ENCODE measurements at places on chromosomes 6 and 20.
A peak's percentile ranks its signal among the peaks of the same experiment; 100 is the strongest.

- no peak for DNase-seq
Measured at GRCh38 chr6:24864343-24864742, 65.6 kb upstream of the ARMH2 start.

- no peak for DNase-seq
Measured at GRCh38 chr20:5667705-5668528, 82.3 kb upstream of the SHLD1 start.

DNA sequence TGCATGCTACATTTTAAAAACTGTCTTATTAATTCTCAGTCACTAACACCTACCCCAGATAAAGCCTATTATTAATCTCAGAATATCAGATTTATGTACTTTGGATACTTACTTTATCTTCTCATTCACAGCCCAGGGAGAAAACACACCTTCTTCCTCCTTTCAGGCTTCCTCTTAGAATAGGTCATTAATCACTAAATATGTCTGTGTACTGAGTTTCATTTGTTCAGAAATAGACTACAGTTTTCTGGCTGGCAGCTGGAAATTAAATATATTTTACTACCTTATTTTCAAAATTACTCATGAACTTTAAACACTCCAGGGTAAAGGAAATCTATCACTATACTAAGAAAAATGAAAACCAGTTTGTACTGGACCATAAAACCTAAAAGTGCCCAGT is 147.7 kb upstream of the DST start:
- no peak for DNase-seq

DNA sequence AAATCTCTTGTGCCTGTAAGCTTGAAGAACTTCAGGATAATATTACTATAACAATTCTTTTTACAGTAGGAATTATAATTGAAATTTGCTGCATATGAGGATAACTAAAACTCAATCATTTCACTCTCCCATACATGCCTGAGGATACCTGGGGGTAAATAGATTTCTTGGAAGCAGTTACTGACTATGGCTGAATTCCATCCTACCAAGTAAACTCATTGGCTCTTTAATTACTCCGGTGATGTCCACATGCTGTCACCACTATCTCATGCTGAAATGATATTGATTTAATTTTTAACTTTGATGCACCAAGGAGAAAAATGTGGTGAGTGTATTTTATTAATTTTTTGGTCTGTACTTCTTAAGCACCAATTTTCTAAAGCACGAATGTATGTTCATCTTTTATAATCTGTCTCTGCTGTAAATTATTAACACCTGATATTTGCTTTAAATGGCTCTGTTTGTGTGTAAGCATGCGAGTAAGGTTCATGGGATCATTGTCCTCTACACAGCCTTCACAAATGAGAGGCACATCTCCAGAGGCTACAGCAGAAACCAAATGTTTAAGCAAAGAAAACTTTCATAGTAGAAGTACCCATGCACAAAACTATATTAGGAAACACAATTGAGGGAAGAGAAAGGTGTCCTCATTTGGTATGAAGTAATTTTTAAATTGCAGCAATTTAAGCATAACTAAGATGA is 164.2 kb upstream of the POU3F2 start:
- DNase-seq: no peak

- DNase-seq: no peak
Measured at GRCh38 chr6:38305995-38306681, 333.6 kb downstream of the BTBD9 start.

DNA sequence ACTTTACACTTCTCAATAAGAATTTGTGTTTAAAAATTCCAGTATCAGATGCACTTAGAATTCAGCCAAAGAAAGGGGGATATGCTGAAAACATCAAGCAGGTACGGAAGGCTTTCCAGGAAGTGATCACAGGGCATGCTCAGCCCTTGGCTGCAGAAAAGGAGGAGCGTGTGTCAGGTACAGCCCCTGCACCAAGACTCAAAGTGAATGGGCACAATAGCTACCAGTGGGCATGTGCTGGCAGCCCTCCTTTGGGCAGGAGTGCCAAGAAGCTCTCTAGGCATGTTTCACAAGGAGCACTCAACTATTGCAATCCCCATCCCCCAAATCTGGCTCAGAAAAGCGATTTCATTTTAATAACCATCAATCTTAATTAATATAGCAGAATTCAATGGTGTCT is 298.8 kb downstream of the GMDS start:
- DNase-seq: no peak

GRCh38 chr6:13629459-13630116 is 14.5 kb downstream of the NOL7 start:
- no peak for DNase-seq

DNA sequence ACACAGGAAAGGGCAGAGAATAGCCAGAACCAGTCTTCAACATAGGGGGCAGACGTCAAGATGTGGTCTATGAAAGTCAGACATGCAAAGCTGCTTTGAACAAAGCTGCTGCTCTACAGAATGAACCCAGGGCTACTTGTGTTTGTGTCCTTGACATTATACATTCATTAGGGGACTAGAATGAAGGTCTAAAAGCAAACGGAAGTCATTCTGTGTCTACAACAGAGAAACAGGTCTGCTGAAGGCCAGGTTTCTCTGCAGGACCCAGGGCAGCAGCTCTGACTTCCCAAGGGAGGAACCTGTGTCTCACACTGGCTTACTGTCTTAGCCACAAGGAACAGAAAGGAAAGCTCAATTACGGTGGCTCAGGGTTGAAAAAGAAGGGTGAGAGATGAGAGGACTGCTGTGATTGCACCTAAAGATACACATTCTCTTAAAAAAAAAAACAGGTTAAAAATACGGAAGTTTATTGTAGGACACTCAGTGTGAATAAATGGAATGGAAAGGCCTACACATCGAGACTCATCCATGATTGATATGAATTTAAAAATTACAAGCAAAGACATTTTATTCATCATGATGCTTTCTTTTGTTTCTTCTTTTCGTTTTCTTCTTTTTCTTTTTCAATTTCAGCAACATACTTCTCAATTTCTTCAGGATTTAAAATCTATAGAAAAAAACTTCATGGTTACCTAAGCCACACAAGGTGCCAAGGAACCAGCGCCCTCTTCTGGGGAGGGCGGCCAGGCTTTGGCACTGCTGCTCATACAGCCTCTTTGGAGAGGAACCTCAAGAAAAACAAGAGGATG is 6.7 kb downstream of the PSMA7 start:
- DNase-seq: no peak

DNA sequence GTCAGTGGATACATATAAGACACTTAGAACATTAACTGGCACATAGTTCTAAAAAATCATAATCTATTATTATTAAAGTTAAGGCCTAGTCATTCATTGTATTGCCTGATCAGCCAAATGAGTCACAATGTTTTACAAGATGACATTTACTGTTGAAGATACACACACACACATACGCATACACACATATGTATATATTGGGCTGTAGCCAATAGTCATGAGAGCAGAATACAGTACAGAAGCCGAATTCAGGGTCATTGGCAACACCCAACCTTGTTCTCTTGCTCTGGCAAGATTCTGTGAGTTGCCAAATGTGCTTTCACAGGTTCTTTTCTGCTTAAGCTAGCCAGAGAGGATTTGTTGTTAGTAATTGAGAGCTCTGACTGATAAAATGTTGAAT is 922.8 kb upstream of the MAP3K7 start:
- DNase-seq: no peak

GRCh38 chr6:48985025-48985424 is 478.0 kb downstream of the MMUT start:
- no peak for DNase-seq

DNA sequence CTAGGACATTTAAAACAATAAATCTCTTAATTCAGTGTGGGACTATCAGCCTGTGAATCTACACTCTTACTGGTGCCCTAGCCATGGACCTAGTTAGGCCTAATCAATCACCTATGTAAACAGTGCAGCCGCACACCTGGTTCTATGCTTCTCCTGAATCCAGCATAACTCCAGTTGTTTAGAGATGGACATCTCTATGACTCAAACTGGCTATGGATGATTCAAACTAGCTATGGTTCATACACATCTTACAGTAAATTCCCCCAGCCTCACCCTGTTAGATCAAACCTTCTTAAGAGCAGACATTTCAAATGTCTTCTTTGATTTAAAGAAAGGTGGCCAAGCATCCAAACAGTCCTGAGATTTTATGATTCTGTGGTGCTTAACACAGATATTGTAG is 34.7 kb downstream of the SLC35B3 start:
- DNase-seq: no peak

- no peak for DNase-seq
Measured at GRCh38 chr6:136365776-136366354, 76.2 kb upstream of the BCLAF1 start.

GRCh38 chr6:167647306-167647705 is 179.4 kb upstream of the AFDN start:
- DNase-seq: no peak

GRCh38 chr20:46207793-46208192 is 89.7 kb downstream of the CD40 start:
- no peak for DNase-seq

DNA sequence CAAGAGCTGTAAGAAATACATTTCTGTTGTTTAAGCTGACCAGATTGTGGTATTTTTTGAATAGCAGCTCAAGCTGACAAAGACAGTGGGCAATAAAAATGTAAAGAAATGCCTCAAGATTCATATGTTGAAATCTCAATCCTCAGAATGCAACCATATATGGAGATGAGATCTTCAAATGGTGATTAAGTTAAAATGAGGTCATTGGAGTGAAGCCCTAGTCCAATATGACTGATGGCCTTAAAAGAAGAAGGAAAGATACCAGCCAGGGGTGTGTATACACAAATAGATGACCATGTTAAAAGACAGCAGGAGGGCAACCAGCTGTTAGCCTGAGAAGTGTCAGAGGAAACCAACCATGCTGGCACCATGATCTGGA is 7.1 kb upstream of the DDO start:
- no peak for DNase-seq

DNA sequence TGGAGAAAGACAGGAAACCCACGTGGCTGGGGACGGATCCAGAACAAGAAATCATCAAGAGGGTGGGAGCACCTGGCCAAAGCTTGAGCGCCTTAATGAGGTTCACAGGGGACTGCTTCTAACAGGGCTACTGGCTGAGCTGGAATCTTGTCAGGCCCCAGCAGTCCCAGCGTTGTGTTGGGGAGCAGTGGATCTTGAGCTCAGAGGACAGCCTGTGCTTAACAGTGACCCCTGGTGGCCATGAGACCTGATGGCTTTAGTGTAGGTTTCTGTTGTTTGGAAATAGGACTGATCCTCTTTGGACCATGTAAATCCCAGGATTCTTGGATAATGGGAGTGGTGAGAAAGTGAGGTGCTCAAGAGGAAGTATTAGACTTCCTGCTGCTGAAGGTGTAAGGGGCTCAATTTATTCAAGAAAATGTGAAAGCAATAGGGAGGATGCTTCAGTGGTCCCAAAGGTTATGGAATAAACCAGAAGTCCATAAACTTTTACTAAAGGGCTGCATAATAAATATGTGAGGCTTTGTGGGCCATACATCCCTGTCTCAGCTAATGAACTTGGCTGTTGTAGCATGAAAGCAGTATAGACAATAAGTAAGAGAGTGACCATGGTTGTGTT is 216.2 kb downstream of the NFATC2 start:
- peak; percentile 6 for DNase-seq

- no peak for DNase-seq
Measured at GRCh38 chr6:106188104-106188794, 102.1 kb downstream of the PRDM1 start.

- DNase-seq: no peak
Measured at GRCh38 chr6:125612345-125612846, 137.0 kb upstream of the HEY2 start.

- DNase-seq: no peak
Measured at GRCh38 chr6:149856256-149856994, 7.7 kb downstream of the LRP11 start.

DNA sequence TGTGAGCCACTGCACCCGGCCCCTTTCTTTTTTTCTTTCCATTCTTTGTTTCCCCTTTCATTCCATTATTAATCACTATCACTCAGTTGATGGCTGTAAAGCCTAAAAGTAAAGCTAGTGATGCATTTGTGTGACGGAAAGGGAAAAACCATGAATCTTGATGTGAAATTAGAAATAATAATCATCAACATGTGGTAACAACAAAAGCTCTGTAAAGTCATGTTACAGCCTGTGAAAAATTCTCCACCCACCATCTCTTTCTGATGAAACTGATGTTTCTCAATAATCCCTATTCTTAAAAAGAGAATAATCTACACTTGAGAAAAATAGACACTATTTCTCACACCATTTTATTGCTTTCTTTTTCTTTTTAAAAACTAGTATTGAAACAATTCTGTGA is 80.0 kb downstream of the CRYBG1 start:
- no peak for DNase-seq

- DNase-seq: no peak
Measured at GRCh38 chr20:50320901-50321796, 130.5 kb downstream of the CEBPB start.

GRCh38 chr6:39389484-39389767 is 66.9 kb upstream of the KCNK16 start:
- DNase-seq: no peak

DNA sequence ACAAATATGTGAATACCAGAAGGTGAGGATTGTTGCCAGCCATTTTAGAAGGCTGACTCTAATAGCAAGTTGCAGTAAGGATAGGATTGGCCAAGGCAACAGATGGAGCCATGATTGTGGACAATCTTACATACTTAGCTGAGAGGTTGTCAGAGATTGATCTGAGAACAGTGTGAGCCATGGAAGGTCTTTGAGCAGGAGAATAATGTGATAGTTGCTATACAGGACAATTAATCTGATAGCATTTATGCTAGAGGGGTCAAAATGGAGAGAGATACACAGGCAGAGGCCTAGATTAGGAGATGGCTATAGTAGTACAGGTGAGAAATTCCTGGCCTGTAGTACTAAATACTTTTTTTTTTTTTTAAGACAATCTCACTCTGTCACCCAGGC is 23.8 kb downstream of the PPARD start:
- no peak for DNase-seq

DNA sequence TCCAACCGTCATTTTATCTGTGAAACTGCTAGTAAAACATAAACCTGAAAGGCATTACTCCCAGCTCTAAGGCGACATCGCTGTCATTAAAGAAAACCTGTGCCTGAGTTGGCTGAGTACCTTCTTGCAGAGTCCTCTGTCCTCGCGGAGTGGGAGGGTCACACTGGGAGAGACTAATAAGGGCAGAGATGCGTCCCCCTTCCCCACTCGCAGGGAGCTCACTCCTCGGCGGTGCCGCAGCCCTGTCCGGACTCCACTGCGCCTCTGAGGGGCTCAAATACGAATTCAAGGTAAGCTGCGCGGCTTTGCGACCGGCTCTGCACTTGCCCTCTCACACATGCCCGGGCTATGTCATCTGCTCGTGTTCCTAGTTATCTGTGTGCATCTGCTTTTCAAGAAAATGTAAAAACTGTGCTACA is at the start of gene COL19A1:
Gene COL19A1, plus strand, starts transcription at position 206 of the 419 bp plus-strand sequence. CDS start 13,012 bp downstream, outside the sequence.
- DNase-seq: no peak

- no peak for DNase-seq
Measured at GRCh38 chr6:33714385-33715040, 3.0 kb upstream of the UQCC2 start.

DNA sequence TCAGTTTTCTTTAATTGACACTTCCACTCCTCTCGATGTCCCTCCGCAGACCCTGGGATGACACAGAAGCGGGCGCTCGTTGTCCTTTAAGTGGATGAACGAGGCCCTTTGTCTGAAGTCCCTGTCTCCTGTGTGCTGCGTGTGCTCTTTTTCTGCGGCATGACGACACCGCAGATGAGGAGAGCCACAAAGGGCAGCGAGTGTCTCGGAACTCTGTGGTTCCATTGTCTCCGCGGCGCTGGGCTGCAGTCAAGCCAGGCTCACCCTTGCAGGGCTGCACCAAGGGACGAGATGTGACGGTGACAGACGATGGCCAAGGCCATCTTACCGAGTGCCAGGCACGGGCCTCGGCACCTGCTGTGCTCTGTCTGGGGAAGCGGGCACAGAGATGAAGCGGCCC is 10.6 kb downstream of the PRR18 start:
- no peak for DNase-seq
